Inflammatory macrophage treated with lipopolysaccharide for 1 hour (primary cell): ENCODE measurements at places on chromosomes 11 and 22.

DNA sequence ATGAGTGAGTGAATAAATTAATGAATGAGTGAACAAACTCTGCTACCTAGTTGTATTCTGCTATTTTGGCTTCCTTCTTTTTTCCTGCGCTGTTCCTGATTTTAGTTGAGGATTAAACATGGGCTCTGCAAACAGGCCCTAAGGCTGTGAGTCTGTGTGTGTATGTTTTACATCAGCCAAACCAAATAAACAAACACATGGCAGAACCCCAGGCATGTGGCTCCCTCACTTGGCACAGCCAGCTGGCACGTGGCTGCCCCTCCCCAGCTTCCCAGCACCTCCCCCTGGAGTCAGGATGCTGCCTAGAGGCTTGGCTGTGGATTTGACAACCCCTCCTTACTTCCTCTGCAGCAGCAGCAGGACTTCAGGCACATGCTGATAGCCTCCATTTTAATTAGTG is 593.2 kb downstream of the INSC start:
- DNase-seq = no peak

DNA sequence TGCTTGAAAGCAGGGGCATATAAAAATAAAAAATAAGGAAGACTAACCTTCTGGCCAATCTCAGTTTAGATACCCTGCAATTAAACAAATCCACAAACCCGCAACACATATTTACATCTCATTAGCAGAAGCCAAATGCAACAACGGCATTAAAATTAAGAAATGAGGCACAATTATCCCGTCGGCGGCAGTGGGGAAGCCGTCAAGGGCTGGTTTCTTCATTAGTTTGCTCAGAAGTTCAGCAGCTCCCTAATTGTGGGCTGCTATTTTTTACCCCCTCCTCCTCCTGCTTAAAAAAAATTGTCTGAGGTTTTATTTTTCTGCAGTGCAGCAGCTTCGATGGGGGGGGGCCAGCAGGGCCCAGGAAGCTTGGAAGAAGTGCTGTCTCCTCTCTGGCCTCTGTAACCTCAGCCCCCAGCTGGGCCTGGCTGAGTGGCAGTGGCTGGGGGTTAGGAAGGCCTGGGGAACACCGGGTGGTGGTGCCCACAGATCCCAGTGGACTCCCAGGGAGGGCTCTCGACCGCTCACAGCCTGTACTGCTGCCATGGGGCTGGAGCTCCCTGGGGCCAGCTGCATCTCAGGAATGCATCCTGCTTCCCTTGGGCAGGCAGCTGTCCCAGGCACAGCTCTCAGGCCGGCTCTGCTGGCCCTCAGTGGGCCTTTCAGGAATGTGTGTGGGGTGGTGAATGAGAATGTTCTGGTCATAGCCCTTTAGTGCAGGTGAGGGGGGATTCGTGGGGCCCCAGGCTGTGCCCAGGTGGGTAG is 148.7 kb upstream of the B3GAT1 start:
- DNase-seq = no peak

DNA sequence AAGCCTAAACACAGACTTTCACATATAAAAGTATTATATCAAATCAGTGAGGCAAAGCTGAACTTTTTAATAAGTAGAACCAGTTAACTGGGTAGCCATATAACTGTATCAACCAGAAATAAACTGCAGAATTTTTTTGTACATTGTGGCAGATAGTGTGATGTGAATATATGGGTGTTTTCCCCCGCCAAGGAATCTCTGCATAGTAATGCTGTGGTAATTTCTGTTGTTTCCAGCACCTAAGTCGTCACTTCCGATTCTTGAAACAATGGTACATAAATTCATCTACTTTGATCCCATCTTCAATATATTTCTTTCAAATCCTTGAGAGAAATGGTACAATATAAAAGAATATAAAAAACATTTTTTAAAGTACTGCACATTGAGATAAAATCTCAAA is 39.6 kb downstream of the NARS2 start:
- no peak for DNase-seq

DNA sequence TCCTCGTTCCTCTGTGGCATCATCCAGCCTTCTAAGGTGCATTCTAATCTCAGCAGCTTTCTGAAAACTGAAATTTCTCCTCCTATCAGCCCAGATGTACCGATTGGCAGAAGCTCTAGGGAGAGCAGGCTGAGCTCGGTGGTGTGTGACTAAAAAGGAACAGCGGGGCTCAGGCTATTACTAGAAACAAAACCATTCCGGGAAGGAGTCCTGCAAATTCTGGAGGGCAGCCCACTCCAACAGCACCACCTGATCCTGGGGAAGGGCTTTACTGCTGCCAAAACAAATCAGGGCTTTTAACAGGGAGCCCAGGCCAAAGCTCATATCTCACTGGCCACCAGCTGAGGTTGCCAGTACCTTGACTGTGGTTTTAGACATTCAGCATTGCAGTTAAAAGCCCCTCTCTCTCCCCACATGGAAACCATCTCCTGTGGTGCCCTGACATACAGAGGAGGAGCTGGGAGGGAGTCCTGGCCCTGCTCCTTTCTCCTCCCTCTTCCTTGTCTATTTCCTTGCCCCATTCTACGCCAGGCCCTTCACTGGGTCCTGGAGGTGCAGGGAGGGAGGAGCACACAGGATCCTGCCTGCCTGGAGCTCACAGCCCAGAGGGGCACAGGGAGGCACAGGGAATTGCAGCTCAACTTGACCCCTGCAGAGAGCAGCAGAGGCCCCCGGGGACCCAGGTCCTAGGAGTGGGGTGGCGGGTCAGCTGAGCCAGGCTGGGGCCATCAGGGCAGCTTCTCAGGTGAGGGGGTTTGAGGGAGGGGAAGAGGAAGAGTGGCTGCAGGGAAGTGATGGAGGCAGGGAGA is 889 bp downstream of the PLAAT4 start:
- no peak for DNase-seq

GRCh38 chr11:5796541-5796940 is 5.5 kb upstream of the OR52N1 start:
- DNase-seq = no peak

DNA sequence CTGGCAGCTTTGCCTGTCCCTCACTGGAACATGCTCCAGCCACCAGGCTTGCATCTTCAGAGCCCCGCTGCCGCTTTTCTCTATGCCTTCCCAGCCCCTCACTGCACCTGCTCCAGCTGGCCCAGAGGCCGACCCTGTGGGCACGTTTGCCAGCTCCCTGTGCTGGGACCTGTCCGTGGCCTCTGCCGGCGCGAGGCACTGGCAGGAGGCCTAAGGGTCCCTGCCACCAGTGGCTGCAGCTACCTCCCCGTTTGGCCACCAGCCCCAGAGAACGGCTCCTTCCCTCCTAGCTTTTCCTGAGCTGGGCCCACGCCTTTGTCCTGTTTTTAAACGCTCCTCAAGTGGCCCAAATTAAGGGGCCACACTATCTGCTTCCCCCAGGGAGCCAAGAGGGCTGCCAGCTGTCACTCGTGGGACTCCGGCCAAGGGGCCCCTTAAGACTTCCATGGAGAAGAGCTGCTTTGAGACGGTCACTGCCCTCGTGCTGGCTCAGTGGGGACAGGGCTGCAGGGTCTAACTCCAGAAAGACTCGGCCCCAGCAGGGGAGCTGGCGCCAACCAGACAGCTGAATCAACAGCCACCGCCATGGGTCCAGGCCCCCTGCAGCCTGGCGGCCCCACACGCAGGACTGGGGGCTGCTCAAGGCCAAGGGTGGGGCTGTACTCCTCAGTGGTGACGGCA is 24.6 kb upstream of the WNT7B start:
- DNase-seq = no peak

DNA sequence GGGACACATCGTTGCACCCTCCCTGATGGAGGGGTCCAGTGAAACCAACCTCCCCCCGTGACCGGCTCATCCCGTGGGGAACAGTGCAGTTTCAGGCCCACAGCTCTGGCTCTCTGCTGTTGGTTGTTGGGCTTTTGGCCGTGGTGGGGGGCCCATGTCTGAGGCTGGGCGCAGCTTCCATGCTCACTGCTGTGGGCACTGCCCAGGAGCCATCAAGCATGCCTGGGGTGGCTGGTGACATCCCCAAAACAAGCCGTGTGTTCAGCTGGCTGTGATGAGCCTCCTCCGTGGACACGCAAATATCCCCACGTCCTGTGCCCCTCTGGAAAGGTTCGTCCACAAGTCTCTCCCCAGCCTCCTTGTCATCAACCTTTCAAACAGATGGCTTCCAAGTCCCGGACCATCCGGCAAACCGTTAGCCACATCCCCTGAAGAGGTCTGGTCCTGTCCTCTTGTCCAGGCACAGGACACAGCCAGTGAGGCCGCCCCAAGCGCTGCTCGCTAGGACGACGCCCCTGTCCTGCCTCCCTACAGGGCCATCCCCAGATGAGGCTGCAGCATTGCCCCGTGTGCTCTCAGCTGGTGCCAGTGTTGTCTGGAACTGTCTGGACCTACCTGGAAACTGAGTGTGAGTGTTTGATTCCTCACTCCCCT is 29.4 kb upstream of the BRSK2 start:
- DNase-seq = no peak

DNA sequence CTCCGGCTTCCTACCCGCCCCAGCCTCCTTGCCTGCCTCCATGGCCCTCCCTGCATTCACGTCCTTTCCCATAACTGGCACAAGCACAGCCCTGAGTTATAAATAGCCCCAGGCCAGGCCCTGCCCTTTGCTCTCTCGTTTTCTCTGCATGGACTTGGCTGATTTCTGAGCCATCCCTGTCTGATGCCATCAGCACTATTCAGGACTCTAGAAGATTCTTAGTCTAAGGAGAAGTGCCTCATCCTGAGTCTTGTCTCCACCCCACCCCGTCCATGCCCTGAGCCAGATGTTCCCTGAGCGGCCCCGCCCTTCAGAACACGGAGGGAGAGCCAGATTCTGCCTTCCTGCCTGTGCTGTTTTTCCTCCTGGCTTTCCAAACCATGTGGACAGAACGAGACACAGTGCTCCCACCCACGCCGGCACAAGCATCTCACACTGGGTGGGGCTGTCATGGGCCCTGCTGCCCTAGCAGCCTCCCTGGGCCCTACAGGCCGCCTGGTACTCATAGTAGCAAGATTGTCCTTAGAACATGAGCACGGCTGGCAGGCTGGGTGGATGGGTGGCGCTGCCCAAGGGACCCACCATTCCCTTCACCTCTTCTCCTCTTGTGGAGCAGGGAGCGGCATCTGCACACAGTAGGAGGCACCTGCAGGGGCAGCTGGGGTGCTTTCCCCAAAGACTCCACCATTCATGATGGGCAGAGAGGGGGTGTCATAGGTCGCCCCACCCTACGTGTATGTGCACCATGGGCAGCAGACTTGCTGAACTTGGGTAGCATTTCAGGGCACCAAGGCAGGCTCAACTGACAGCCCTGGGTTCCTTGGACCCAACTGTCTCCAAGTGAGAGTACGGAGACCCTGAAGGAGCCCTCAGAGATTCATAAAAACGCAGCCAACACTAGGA is 76.9 kb downstream of the BCR start:
- DNase-seq = no peak

GRCh38 chr22:31933816-31934482 is 10.4 kb upstream of the YWHAH start:
- DNase-seq = no peak

DNA sequence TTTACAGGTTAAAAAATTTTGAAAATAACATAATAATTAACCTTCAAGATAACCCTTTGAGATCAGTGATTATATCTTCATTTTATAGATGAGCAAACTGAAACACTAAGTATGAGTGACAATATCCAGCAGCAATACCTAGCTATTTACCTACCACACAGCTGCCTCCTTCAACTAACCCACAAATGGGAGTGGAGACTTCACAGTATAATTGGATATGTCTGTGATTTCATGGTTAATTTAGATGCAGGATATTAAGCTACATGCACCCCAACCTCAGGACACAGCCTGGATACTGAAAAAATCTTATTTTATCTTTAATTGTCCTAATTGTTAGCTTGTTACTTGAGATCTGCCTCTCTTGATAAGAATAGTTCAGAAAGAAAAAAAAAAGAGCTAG is 297.2 kb upstream of the ANO5 start:
- no peak for DNase-seq

DNA sequence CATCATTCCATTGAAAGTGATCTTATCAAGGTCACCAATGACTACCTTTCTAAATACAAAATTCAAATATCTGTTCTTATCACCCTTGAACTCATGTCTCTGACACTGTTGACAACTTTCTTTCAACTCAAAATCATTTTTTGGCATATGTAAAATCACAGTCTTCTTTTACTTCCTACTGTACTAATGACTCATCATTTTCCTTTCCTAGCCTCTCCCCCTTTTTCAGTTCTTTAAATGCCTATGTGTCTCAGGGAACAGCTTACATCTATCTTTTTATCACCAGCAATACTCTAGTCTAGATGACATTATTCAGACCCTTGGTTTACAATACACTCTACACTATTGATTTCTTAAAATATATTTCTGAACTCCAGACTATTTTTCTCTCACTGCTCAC is 2220.7 kb upstream of the RAG2 start:
- no peak for DNase-seq

DNA sequence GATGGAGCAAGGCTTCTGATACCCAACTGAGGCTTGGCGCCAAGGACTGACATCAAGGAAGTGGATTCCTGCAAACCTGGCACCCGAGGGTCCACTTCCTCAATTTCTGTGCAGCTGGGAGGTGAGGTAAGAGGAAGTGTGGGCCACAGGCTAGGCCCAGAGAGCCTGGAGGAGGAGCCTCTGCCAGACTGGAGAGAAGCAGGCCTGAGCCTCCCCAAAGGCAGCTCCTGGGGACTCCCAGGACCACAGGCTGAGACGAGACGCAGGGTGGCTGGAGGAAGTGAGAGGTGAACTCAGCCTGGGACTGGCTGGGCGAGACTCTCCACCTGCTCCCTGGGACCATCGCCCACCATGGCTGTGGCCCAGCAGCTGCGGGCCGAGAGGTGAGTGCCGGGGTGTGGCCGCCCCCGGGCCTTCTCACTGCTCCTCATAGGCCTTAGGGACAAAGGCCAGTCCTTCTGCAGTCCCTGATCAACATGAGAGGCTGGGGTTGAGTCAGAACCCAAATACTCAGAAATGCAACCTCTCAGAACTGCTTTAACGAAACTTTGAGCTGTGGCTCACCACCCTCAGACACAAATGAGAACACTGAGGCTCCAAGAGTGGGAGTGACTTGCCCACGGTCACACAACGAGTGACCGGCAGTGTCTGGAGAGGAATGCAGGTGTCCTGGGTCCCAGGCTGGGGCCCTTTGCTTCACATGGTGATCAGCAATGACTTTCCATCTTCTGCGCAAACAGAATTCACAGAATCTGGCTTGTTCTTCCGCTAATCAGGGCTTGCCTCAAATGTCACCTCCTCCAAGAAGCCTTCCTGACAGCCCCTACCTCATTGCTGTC is at the start of gene NCF4:
Gene NCF4 (plus strand): TSS at position 186 of the 839 bp plus-strand sequence. CDS start 166 bp downstream, at position 352.
- DNase-seq = peak; percentile 96

GRCh38 chr11:65059959-65060824 is 1.8 kb upstream of the NAALADL1 start:
- DNase-seq = no peak

- no peak for DNase-seq
These were observed 26.7 kb downstream of the IGLL1 start for GRCh38 chr22:23553438-23553837.
